ENCODE measurements at places on chromosomes 2 and 18.

GRCh38 chr2:182980115-182980514, 58.1 kb downstream of the NCKAP1 start:
- DNase-seq = no peak

- DNase-seq = no peak
These were observed 3.3 kb downstream of the KLHL29 start for GRCh38 chr2:23388294-23388693.

DNA sequence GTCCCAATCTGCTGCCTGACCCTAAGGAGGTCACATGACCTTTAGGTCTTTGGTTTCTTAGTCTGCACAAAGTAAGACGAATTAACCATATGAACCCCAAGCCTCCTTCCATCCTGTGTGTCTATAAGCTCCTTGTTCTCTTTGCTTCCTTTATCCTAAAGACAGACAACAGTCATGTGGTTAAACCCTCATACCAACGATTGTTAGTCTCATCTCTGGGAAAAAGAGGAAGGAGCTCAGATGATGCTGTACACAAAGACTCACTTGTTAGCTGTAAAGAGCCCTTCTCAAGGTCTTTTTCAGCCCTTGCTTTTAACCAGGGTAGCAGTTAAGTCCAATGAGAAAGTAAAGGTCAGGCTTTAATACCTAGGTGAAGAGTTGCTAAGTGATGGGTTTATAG, 443.7 kb downstream of the TNS1 start:
- DNase-seq = no peak

DNA sequence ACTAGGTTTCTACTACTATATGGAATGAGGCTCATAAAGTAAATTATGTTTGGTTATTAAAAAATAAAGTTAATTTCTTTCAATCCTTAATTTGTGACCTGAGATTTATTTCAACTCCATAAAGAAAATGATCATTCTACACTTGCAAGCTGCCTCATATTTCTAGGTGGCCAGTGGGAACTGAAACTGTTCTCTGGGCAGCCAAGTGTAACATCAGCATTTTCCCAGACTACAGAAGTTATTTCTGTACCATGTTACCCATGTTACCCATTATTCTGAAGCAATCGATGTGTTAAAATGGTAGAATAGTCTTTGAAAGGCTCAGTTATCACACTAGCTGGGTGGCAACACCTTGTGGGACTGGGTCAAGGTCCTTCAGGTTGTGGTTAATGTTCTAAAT, 139.3 kb upstream of the FBXO11 start:
- DNase-seq = no peak

- DNase-seq = no peak
These were observed 41.4 kb upstream of the ALPP start for GRCh38 chr2:232336981-232337720.

DNA sequence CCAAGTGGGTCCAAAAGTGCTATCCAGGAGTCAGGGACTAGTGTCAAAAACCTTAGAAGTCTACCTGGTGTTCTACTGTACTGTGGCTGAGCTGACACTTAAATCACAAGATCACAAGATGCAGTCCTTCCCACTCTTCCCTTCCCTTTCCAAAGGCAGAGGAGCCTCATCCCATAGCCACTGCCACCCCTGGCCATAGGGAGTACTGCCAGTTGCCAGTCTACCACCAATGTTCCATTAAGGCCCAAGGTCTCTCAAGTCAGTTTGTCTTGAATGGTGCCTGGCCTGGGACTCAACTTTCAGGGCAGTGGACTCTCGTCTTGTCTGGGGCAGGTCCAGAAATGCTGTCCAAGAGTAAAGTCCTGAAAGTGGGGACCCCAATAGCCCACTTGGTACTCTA, 585.6 kb downstream of the NUP35 start:
- DNase-seq = no peak

GRCh38 chr2:39015424-39015823, 105.4 kb downstream of the SOS1 start:
- DNase-seq = no peak

DNA sequence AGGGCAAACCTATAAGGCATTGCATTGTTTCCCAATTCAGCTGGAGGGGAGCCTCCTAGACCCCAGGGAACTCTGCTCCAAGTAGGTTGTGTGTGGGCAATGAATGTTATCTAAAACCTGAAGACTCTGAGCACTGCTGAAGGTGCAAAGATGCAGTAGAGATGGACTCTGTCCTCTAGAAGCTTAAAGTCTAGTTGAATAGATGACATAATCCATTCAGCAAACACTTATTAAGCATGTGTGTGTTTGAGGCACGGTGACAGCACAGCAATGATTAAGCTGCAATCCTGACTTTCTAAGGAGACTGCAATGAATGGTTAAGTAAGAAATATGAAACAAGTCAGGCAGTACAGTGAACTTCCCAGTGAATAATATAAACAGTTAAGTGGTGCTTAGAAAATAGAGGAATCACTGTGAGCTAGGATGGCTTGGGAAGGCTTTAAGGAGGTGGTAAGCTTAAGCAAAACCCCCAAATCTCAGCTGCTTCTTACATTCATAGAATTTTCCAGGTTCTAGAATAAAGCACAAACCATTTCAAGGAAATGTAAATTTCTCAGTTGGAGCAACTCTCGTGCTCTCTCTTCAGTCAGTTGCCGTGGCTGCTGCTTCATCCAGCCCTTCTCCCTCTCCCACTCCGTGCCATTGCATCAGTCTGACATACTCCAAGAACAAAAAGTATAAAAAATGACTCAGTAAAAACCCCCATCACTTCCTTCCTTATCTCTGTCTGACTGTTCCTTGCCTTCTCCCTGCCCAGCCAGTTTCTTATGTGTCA, 19.1 kb downstream of the MXD1 start:
- no peak for DNase-seq

DNA sequence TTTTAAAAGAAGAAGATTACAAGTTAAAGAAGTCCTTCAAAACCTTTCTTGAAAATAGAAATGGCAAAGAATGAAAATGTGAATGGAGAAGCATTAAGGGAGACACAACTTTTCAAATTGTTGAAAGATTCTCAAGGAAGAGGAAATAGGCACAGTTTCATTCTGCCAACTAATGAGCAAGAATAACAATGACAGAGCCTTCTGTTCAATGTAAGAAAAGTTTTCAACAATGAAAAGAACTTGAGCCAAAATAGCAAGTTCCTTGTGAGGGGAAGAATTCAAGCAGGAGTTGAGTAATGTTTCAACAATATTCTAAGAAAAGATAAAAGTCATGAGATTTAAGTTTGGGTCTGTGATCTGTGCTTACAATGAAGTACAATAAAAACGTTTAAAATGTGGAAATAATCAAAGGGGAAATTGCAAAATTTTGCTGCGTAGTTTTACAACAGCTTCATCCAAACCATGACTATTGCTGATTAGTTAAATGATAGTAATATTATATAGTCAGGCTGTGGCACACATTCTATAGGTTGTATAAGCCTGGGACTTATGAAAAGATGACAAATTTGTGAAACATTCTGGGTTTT, 122.6 kb downstream of the METTL4 start:
- DNase-seq = no peak

- no peak for DNase-seq
These were observed 67.1 kb upstream of the YWHAQ start for GRCh38 chr2:9697909-9698308.

DNA sequence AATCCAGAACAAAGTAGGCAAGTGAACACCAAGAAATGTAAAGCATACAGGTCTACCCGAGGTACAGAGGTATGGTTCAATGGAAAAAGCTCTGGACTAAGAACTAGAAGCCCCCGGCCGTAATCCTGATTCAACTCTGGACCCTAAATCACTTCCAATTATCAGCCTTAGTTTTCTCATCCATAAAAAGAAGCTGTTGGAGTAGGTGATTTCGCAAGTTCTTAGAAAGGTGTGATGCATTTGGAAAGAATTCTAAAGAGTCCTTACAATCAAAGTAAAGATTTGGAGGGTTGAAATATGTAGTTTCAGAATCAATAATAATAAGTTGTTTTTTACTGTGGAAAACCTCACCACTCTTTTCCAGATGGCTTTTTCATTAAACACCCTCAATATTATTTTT, 622.1 kb upstream of the ID2 start:
- no peak for DNase-seq

- DNase-seq = no peak
These were observed 4.9 kb upstream of the CNDP1 start for GRCh38 chr18:74529378-74529777.

DNA sequence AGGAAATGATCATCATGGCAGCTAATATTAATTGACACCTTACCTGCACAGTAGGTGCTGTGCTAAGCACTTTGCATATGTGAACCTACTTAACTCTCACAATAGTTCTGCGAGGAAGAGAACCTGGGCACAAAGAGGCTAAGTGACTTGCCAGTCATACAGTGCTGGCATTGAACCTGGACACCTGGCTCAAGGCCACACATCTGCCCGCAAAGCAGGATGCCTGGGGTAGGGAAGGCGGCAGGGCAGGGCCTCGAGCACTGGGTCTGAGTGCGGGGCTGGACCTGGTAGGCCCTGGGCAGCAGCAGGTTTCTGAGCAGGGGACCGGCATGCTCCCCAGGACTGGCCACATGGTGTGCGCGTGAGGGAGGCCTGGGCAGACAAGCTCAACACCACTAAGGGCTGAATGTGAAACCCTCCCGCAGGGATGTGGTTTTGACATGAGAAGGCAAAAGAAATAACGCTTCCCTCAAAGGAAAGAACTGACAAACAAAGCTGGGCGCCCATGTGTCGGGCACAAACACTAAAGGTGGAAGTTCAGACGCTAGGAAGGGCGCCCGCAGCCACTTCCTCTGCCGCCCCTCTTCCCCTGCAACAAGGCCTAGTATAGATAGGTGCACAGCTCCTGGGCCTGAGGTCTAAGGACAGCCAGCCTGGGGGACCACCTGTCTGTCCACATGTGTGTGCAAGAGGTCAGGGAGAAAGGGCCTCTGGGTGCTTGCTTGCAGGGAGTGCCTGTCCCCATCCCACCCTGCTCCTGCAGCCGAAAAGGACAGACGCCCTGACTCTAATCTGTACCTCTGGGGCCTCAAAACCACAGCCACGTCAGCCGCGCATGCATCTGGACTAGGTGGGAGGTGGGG, 92.5 kb downstream of the ZFP36L2 start:
- DNase-seq = peak; percentile 84

- DNase-seq = no peak
These were observed 35.4 kb downstream of the B4GALT6 start for GRCh38 chr18:31648966-31649429.

DNA sequence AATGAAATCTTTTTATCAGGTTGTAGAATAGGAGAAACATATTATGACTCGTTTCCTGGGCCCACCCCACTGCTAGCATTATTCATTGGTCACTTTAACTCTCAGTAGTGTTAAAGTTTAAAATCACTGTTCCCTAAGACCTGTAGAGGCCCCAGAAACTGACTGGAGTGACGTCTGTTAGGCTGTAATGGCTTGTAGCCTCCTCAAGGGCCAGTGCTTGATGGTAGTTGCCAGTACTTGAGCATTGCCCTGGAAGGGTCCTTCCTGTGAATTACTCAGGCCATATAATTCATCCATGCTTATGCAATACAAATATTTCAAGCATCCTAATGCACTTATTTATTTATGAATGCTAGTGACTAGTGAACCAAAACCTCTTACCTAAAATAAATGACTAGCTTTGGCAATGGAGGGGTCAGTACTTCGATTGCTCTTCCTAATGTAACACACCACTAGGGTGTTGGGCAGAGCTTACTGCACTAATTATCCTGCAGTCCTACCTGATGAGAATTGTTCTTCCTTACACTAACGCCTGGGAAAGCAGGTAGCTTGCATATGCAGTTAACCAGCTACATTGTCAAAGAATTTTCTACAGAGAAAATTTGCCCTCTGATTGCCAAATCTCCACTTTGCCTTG, 31.2 kb downstream of the ARHGAP25 start:
- no peak for DNase-seq

- DNase-seq = no peak
These were observed 71.6 kb upstream of the GAREM1 start for GRCh38 chr18:32542221-32542798.

GRCh38 chr2:197339496-197340220, 29.1 kb upstream of the ANKRD44 start:
- DNase-seq = no peak

DNA sequence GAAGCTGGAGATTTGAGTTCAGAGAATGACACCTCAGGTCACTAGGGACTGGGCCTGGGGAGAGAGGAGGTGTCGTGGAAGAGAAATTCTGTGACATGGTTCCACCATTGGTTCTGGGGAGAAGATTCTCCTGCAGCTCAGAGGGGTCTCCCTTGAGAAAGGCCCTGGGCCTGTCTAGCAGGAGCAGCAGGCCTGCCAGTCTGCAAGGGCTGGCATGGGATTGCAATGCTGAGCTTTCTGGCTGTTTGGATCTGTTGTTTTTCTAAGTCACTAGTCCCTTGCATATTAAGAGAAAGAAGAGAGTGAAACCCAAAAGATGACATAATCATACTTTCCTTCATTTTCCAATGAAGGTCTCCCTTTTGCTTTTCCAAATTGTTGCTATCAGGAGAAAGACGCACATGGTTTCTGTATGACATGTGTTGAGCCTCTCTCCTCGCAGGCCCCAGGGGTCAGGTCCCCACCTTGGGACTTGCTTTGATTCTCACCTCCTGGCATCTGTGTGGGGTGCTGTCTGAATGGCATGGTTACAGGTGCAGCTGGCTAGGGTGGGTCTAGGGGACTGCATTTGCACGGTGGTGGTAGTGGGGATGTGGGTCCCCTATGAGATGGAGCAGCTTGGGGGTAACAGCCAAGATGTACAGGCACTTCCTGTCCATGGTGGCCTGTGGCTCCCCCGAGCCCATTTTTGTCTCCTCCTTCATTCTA, 117.8 kb downstream of the GLI2 start:
- DNase-seq = no peak

DNA sequence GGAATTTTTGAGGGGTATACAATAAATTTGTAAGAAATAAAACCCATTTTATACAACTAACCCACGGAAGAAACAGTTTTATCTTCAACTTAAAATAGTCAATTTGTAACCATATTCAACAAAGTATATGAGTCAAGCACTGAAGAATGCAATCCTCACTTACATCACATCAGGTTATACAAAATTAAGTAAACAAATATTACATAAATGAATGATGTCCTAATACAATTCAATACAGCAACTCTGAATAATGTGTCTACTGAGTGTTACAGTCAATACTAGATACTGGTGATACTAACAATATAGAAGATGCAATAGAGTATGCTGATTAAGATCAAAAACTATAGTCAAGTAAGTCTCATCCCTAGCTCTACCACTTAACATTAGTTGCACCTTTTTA, 58.6 kb downstream of the FANCL start:
- DNase-seq = no peak

DNA sequence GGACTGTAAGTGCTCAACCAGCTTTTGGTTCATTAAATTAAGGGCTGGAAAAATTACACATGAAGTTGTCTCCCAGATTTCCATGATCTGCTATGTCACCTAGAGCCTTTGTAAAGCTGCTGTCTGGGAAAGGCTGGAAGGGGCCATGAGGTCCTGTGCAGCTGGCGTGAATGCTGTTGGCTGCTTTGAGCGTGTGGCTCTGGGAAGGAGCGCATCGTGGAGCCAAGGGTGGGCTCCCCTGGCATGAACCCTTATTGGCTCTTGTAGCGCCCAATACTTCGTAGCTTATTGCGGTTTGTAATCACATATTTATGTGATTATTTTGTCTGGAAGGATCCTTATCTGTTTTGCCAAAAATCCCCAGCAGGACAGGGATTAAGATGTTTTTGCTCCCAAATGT, 70.5 kb upstream of the LMAN1 start:
- DNase-seq = no peak

Measured in central memory CD8-positive, alpha-beta T cell (primary cell).